ENCODE measurements at places on chromosomes 12 and 14. TPM values are rescaled to one million over a fixed set of nuclear protein-coding genes. Genes with fewer than 3 reads are reported as not detected.

DNA sequence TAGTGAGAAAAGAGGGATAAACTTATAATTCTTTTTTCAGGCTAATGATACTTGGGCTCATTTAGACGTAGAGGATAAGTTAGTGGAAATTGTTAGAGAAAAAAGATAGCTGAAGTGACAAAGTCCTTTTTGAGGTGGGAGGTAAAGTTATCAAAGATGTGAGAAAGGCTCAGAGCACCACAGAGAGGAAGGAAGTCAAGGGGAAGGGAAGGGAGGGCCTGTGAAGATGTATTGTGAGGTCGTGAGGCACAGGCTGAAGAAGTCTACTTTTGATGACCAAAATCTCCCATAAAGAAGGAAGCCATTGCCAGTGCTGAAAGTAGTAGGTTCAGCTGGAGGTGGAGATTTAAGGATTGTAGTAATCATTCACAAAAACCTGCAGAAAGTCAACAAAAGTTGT lies 19.4 kb upstream of the PTGDR start:
- no peak for DNase-seq

- DNase-seq = no peak
Measured at GRCh38 chr12:447141-447540, 12.6 kb upstream of the B4GALNT3 start.

GRCh38 chr12:51253276-51253675 lies 14.7 kb downstream of the DAZAP2 start:
- no peak for DNase-seq

GRCh38 chr12:94561943-94562411 lies 88.4 kb downstream of the TMCC3 start:
- DNase-seq = no peak

GRCh38 chr12:51330186-51330585 lies 6.2 kb upstream of the BIN2 start:
- DNase-seq = no peak

DNA sequence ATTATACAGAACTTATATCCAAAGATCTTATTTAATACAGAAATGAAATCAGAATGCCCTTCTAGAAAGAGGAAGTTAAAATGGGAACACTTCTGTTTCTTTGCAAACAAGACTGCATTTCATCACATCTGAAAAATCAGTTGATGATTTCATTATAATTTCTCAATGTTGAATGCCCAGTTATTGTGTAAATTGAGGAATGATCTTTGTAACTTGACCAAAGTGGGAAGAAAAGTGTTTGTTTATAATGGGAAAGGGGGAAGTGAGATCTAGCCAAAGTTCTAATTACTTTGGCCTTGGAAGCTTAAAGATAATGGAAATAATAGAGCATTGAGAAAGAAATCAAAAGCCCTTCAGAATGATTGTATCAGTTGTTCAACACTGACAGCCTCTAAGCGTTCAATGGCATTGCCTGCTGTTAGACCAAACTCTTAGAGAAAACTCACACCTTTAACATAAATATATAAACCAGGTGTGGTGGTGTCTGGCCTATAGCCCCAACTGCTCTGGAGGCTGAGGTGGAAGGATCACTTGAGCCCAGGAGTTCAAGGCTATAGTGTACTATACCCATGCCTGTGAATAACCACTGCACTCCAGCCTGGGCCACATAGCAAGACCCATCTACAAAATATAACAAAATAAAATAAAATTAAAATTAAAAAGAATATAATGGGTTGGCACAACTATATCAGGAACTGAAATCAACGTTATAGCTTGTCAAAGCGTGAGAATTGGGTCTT lies 9.9 kb upstream of the LYZ start:
- DNase-seq = no peak

The KRT77 gene
- polyA plus RNA-seq = not detected

The NRL gene
- 1.9 TPM for polyA plus RNA-seq

The TMEM119 gene
- not detected for polyA plus RNA-seq

The CLECL1 gene
- polyA plus RNA-seq = not detected

The MYRFL gene
- polyA plus RNA-seq = not detected

The SLC25A29 gene
- 154 TPM for polyA plus RNA-seq

All from endothelial cell of umbilical vein (primary cell).